Effector memory CD4-positive, alpha-beta T cell (primary cell): ENCODE measurements at places on chromosomes 12 and 14.

DNA sequence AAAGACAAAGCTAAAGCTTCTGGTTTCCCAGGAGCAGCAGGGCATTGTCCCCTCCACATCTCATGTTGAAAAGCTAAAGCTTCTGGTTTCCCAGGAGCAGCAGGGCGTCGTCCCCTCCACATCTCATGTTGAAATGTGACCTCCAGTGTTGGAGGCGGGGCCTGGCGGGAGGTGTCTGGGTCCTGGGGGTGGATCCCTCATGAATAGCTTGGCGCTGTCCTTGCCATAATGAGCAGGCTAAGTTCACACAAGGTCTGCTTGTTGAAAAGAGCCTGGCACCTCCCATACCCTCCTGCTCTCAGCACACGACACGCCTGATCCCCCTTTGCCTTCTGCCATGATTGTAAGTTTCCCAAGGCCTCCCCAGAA lies 123.7 kb downstream of the PIWIL1 start:
- H3K4me1 ChIP-seq, result no peaks in the 10 kb centered on the region
- H3K36me3 ChIP-seq, result no peaks in the 10 kb centered on the region
- H3K27me3 ChIP-seq, result no peaks in the 10 kb centered on the region
- no peak overlapping the region for H3K4me3 ChIP-seq
- no peak overlapping the region for H3K27ac ChIP-seq

DNA sequence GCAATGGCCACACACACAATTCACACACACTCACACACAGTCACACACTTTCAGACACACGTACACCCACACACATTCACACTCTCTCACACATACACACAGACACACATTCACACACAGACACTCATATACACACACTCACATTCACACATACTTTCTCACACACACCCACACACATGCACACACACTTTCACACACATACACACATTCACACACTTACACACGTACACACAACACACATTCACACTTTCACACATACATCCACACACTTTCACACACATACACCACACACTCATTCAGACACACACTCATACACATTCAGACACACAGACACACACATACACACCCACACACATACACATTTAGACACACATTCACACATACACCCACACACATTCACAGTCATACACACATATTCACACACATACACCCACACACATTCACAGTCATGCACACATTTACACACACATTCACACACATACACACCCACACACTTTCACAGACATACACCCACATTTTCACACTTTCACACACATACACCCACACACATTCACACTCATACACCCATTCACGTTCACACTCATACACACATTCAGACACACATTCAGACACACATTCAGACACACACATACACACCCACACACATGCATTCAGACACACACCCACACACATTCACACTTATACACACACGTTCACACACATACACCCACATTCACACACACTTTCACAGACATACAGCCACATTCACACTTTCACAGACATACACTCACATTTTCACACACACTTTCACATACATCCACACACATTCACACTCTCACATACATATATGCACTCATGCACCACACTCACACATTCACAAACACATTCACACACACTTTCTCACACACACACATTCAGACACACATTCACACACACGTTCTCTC lies 52.6 kb upstream of the C14orf180 start:
- no peaks in the 10 kb centered on the region for H3K36me3 ChIP-seq
- no peaks in the 10 kb centered on the region for H3K27me3 ChIP-seq
- DNase-seq, result no peak
- no peaks in the 10 kb centered on the region for H3K4me1 ChIP-seq

- H3K36me3 ChIP-seq, result no peaks in the 10 kb centered on the region
- no peak overlapping the region for H3K27ac ChIP-seq
- H3K27me3 ChIP-seq, result no peaks in the 10 kb centered on the region
- DNase-seq, result no peak
These were observed 8.0 kb downstream of the SLC2A14 start for GRCh38 chr12:7864601-7865150.

GRCh38 chr12:12774791-12775190 lies 10.7 kb upstream of the APOLD1 start:
- no peaks in the 10 kb centered on the region for H3K4me1 ChIP-seq
- no peaks in the 10 kb centered on the region for H3K27me3 ChIP-seq
- H3K27ac ChIP-seq, result no peak overlapping the region
- H3K4me3 ChIP-seq, result no peak overlapping the region

GRCh38 chr14:62592877-62593276 lies 452.4 kb downstream of the KCNH5 start:
- H3K4me1 ChIP-seq, result no peaks in the 10 kb centered on the region
- no peaks in the 10 kb centered on the region for H3K36me3 ChIP-seq
- no peak overlapping the region for H3K27ac ChIP-seq
- H3K27me3 ChIP-seq, result no peaks in the 10 kb centered on the region

- no peaks in the 10 kb centered on the region for H3K4me1 ChIP-seq
- DNase-seq, result no peak
These were observed 36.0 kb downstream of the CPM start for GRCh38 chr12:68896881-68897540.

DNA sequence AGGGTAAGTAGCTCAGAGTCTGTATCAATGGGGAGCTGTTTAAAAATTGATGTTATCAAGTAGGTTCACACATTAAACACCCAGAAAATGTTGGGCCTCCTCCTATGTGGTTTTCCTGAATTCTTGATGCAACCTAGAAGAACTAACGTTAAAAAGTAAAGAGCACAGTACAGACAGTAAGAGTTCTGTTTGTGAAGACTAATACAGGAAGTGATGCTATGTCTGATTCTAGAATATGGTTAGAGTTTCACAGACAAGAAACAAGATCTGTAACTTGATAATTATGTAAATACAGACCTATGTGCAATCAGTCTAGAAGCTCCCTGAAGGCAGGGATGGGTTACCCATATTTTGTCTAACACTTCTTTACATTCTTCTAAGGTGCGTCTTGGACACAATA lies 214.9 kb upstream of the BTG1 start:
- no peak for DNase-seq
- H3K27ac ChIP-seq, result peak overlapping the region; percentile 49
- no peaks in the 10 kb centered on the region for H3K36me3 ChIP-seq
- no peaks in the 10 kb centered on the region for H3K27me3 ChIP-seq
- peaks cover 27% of the 10 kb centered on the region for H3K4me1 ChIP-seq

- H3K4me3 ChIP-seq, result no peak overlapping the region
- H3K4me1 ChIP-seq, result no peaks in the 10 kb centered on the region
- no peak overlapping the region for H3K27ac ChIP-seq
These were observed 142.8 kb upstream of the PELI2 start for GRCh38 chr14:55975281-55975910.

- H3K27ac ChIP-seq, result no peak overlapping the region
- H3K4me1 ChIP-seq, result no peaks in the 10 kb centered on the region
- H3K27me3 ChIP-seq, result no peaks in the 10 kb centered on the region
- no peaks in the 10 kb centered on the region for H3K36me3 ChIP-seq
- H3K4me3 ChIP-seq, result no peak overlapping the region
These were observed 110.4 kb downstream of the DAD1 start for GRCh38 chr14:22478670-22479069.

DNA sequence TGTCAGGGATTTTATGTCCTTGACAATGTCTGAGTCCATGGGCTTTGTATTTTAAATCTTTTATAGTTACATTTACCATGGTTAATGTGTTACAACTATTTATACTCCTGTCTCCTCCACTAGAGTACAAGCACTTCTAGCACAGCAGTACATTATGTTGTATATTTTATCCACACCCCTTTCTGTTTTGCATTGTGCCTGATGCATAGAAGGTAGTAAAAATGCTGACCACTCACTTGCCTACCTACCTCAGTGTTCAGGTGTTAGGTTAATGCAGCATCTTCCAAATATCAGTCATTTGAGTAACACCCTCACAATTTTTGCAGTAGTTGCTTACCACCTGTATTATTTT lies 31.1 kb upstream of the SLC38A2 start:
- H3K27ac ChIP-seq, result no peak overlapping the region
- no peaks in the 10 kb centered on the region for H3K27me3 ChIP-seq
- DNase-seq, result no peak
- no peaks in the 10 kb centered on the region for H3K36me3 ChIP-seq
- H3K4me1 ChIP-seq, result no peaks in the 10 kb centered on the region

DNA sequence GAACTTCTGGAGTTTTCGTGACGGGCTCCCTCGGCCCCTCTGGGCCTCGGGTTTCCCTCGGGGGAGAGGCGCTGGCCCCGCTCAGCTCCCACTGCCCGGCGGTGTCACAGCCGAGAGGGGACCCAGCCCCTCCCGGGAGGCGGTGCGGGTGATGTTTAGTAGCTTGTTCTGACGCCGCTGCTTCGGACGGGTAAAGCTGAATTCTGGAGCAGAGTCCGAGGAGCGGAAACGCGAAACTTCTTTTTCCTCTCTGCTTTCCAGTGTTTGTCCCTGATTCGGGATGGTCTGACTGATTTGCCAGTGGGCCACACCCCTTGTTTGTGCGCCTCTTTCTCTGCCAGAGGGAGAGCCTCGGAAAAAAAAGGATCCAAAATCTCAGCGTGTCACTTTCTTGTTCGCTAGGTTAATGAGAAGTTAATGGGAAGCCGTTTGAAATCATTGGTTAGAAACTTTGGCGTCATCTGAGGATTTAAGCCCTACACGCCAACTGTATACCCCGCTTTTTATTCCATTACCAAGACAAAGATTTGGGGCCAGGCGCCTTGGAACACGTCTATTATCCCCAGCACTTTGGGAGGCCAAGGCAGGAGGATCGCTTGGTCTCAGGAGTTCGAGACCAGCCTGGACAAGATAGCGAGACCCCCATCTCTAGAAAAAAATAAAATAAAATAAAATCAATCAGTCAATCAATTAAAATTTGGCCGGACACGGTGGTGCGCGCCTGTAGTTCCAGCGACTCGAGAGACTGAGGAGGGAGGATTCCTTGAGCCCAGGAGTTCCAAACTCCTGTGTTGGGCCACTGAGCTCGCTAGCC lies 756 bp downstream of the TULP3 start:
- no peak for DNase-seq
- H3K27me3 ChIP-seq, result no peaks in the 10 kb centered on the region
- H3K4me1 ChIP-seq, result peaks cover 7% of the 10 kb centered on the region
- H3K36me3 ChIP-seq, result no peaks in the 10 kb centered on the region

GRCh38 chr12:123854918-123855317 lies 92.8 kb downstream of the DNAH10 start:
- no peaks in the 10 kb centered on the region for H3K36me3 ChIP-seq
- no peaks in the 10 kb centered on the region for H3K4me1 ChIP-seq
- no peaks in the 10 kb centered on the region for H3K27me3 ChIP-seq
- H3K4me3 ChIP-seq, result no peak overlapping the region

- DNase-seq, result no peak
- H3K36me3 ChIP-seq, result no peaks in the 10 kb centered on the region
- no peaks in the 10 kb centered on the region for H3K4me1 ChIP-seq
- H3K27ac ChIP-seq, result no peak overlapping the region
- no peaks in the 10 kb centered on the region for H3K27me3 ChIP-seq
- no peak overlapping the region for H3K4me3 ChIP-seq
These were observed 155.6 kb upstream of the DAAM1 start for GRCh38 chr14:59032826-59033225.

- peak overlapping the region; percentile 85 for H3K27ac ChIP-seq
- no peak for DNase-seq
- H3K4me1 ChIP-seq, result peaks cover 19% of the 10 kb centered on the region
- H3K36me3 ChIP-seq, result peaks cover 16% of the 10 kb centered on the region
- peak overlapping the region; percentile 100 for H3K4me3 ChIP-seq
These were observed 688 bp downstream of the ZNF26 start for GRCh38 chr12:132986885-132987225.

DNA sequence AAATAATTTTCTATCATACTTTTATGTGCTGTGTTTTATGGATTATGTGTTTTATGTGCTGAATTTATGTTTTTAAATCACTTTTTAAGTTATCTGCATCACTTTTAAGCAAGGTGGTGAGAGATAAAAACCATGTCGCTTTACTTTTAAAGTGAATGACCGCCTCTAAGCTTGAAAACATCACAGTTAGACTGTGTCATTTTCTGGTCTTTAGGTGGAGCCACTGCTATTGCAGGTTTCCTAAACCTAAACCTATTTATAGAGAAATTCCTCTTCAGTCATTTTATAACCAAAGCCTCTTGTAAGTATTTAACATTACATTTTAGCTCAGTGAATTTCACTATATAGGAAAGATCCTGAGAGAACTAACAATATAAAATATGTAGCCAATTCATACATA lies 21.0 kb upstream of the MDM2 start:
- H3K4me3 ChIP-seq, result no peak overlapping the region
- H3K4me1 ChIP-seq, result no peaks in the 10 kb centered on the region
- DNase-seq, result no peak

GRCh38 chr14:74552623-74553022 lies 59.1 kb downstream of the ISCA2 start:
- no peak overlapping the region for H3K27ac ChIP-seq
- H3K4me3 ChIP-seq, result no peak overlapping the region
- no peaks in the 10 kb centered on the region for H3K27me3 ChIP-seq
- H3K4me1 ChIP-seq, result no peaks in the 10 kb centered on the region
- H3K36me3 ChIP-seq, result no peaks in the 10 kb centered on the region
